ENCODE measurements at places on chromosomes 12 and 14.

GRCh38 chr12:10048526-10048925 lies 18.0 kb downstream of the CLEC9A start:
- DNase-seq = no peak

GRCh38 chr12:102026728-102027127 lies 35.1 kb downstream of the WASHC3 start:
- DNase-seq = no peak

DNA sequence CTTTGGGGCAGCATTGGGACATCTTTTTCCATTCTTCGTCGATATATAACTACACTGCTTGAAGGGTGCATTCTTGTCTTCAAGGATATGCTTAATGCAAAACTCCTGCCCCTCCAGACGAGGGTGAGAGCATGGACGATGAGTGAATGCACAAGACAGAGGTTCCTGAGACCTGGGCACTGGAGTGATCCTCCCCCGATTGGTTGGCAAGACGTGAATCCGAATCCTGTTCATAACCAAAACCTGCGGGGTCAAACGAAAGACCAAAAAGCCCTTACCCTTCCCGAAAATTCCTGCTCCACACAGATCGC lies 684 bp downstream of the KANSL2 start:
- DNase-seq = peak; percentile 12

DNA sequence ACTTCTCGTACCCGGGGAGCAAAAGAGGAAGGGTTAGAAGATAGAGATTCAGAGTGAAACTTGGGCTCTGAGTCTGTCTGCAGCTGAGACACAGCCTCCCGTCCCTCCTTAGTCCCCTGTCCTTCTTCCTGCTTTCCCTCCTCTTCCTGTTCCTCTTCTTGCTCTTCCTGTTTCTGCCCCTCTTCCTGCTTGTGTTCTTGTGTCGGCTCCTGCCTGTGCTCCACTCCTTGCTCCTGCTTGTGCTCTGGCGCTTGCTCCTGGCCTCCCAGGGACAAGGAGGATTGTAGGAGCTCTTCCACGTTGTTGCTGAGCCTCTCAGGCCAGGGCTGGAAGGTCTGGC lies 3.0 kb downstream of the ACRBP start:
- DNase-seq = no peak

- DNase-seq = no peak
These were observed 521 bp upstream of the GMFB start for GRCh38 chr14:54489318-54489683.

DNA sequence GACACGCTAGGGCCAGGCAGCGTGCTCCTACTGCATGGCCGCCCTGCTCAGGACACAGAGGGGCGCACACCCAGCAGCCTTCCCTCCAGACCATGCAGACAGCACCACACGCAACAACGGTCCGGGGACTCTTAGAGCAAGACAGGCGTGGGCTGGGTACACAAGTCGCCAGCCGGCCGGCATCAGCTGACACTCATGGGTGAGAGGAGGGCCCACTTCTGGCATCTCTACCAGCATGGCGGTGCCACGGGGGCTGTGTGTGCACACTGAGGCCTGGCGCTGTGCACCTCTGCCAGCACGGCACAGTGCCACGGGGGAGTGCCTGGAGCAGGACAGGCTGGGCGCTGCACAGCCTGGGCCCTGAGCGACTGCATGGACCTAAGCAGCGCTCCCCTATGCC lies 6.7 kb upstream of the BTBD6 start:
- DNase-seq = no peak

GRCh38 chr14:96047101-96047500 lies 7.9 kb downstream of the C14orf132 start:
- DNase-seq = no peak

DNA sequence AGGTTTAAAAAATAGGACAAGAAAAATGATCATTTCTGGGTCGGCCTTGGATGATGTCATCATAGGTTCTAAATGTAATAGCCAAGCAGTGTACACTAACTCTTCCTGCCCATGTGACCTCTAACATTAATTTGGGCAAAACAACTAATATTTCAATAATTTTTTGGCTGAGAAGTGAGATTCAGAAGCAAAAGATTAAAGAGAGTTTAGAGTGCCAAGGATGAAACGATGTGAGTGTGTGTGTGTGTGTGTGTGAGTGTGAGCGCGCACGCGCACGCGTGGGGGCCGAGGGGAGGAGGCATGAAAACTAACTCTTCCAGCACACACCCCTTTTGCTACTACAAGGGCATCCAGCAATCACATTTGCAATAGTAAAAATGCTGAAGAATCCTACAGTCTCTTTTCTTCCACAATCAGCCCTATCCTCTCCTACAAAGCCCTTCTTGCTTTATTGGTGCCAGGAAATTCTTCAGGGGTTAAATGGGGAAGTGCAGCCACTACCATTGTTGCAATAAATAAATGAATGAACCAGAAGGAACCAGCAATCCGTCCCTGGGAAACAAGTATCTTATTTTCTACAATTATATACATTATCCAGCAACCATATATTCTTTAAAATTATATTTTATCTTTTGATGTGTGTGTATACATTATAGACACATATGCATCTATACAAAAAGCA lies 52.9 kb downstream of the PEBP1 start:
- no peak for DNase-seq

DNA sequence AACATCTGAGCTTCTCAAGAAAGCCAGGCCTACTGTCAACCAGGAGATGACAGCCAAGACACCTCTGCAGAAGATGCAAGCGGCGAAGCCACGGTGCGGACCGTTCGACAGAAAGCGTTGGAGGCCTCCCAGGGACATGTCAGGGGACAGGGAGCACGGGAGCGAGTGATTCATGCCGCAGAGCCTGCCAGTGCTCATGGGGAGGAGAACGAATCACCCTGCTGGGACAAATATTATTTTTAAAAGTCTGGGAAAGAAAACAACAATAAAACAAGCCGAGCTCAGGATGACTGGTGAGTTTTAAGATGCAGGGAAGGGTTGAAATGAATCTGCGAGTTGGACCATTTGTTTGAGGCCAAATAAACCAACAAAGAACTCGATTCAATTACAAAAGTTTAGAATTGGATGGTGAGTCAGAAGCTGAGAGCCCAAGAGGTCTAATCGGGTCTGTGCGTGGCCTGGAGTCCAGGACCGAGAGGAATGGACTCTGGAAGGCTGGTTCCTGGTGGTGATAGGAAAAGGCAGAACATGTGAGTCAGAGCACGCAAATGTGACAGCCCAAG lies 91.0 kb downstream of the RBM19 start:
- DNase-seq = no peak

DNA sequence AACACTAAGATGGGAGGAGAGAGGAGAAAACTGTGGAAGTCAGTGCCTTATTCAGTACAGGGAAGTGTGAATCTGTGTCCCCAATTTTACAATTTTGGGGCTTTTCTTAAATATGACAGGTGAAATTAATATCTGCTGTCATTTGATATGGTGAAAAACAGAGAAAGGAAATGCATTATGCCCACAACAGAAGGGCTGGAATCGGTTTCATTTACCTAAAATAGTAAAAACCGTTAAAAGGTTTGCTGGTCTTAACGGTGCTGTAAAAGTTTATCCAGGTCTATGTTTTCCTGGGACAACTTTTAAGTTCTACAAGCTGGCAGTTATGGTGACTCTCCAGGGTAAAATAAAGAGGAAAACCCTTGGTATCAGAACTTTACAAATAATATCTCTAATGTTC lies 310.8 kb downstream of the FUT8 start:
- no peak for DNase-seq

- no peak for DNase-seq
These were observed 62.9 kb downstream of the EPS8 start for GRCh38 chr12:15726027-15726877.

GRCh38 chr12:113365639-113366395 lies 7.4 kb downstream of the PLBD2 start:
- no peak for DNase-seq

- no peak for DNase-seq
These were observed 260.7 kb downstream of the SSPN start for GRCh38 chr12:26455936-26456574.

GRCh38 chr12:104285740-104286515 lies 17.6 kb upstream of the EID3 start:
- no peak for DNase-seq

- no peak for DNase-seq
These were observed 1035.6 kb upstream of the TMEM132C start for GRCh38 chr12:127231371-127231770.

GRCh38 chr12:92539110-92539749 lies 163.6 kb upstream of the PLEKHG7 start:
- no peak for DNase-seq

- no peak for DNase-seq
These were observed 1.3 kb downstream of the SETD3 start for GRCh38 chr14:99479160-99479905.

Data from HepG2 (cell line).